LHCN-M2 (cell line): ENCODE measurements at places on chromosomes 12 and 14. TPM values are rescaled to one million over a fixed set of nuclear protein-coding genes. Genes with fewer than 3 reads are reported as not detected.

DNA sequence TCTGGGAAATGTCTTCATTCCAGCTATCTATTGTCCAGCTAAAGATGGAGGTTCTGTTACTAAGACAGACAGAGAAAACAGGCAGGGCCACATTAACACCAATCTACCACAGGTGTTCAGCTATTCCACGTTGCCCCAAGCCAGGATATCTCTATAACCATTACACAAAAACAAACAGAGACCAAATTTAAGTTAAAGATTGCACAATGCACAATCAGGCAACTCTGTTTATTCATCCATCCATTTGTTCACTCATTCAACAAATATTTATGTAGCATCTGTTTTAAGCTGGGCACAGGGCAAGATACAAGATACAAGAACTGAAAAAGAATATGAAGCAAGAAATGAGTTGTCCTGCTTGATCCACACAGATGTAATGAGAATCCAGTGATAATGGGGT lies 629.0 kb downstream of the MED13L start:
- DNase-seq, result no peak

DNA sequence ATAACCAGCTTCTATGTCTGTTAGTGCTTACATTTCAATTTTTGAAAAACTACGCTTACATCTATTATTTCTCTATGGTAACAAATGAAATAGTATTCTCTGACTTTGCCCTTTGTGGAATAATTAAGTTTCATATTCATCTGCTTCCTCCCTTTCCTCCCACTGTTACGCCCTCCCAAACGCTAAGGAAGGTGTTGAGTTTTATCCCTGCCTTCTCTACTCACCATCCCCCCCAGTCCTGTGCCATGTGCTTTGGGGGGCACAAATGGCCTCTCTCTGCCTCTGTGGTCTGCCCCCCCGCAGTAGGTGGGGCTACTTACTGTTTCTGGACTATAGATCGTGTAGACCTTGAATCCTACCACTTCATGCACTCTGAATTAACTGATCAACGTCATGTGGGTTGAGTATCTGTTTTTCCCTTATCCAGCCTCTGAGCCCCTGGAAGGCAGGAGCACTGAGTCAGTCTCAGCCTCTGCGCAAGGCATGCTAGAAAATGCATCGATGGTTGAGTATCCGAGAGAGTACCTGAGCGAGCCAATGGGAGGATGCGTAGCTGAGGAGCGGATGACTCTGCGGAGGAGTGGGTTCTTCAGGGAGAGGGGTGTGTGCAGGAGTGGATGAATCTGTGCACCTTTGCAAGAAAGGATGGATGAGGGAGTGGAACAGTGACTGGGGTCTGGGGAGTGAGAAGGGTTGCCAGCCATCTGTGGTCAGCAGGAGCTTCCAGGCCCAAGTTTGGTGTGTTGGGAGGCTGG lies 114.5 kb upstream of the RTL1 start:
- no peak for DNase-seq

The AQP6 gene
- total RNA-seq, result not detected in 2 replicates

DNA sequence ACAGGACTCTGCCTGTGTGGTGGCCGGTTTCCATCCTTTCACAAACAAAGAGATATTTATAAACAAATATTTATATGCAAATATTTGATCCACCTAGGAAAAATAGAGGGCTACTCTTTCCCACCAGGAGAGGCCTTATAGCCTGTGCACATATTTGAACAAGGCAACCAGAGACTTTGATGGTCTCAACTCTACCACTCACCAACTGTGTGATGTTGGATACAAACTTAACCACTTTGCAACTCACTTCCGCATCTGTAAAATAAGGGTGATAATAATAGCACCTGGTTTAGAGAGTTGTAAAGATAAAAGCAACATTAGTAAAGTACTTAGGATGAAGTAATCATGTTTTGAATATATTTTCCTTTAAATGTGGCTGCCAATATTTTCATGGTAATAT lies 1.5 kb upstream of the CLEC12A start:
- DNase-seq, result no peak

GRCh38 chr12:4005851-4006430 lies 132.7 kb upstream of the PARP11 start:
- DNase-seq, result no peak

The LRCOL1 gene
- not detected in 2 replicates for total RNA-seq

DNA sequence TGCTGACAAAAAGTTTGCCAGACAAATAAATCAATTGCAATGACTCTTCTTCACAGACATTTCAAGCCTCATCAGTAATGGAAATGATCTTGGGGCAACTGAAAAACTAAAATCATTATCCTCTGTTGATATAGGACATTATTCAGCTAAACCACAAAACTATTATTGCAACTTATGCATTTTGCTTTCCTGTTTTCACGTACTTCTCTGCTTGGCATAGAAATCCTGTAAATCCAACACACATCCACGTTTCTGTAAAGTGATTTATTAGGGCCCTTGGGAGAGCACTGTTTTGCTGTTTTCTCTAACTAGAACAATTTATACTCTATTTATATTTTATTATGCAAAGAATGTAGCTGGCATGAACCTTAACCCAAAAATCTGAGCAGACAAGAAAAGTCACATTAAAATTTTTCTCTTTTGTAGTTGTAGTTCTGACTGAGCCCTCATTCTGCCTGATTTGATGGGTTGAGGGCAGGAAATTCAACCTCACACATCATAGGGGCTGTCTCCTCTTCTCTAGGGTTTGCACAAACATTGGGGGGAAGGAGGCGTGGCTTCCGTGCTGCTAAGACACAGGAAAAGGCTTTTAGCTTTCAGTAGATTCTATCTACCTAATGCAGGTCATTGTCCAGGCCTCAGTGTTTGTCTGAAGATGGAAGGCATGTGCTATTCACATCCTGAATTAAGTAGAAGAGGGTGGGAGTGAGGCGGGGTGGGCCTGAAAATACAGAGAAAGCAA lies 11.5 kb upstream of the NUP107 start:
- DNase-seq, result no peak

GRCh38 chr12:91662021-91662420 lies 479.4 kb upstream of the DCN start:
- peak; percentile 16 for DNase-seq

- no peak for DNase-seq
Observed at GRCh38 chr12:12561371-12562015, 1.2 kb downstream of the DUSP16 start.

GRCh38 chr12:28767836-28768348 lies 381.2 kb upstream of the FAR2 start:
- DNase-seq, result no peak

DNA sequence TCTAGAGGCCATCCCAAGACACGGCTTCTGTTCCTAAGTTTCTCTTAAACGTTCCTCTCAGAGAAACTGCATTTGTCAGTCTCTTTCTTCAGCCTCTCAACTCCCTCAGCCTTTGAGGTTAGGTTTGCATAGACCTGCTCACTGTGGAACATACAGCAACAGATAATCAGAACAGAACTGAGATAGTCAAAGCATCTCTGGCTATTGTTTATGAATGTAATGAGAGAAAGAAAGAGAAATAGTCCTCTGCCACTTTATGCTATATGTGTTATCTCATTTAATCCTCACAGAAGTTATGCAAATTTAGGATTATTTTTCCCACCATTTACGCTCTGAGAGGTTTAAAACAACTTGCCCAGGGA lies 190.6 kb downstream of the PHLDA1 start:
- no peak for DNase-seq

- no peak for DNase-seq
Observed at GRCh38 chr14:97490521-97491070, 693.4 kb downstream of the VRK1 start.
